ENCODE measurements at places on chromosomes 7 and 10. TPM values are rescaled to one million over a fixed set of nuclear protein-coding genes. Genes with fewer than 3 reads are reported as not detected.

The METTL27 gene
- total RNA-seq = 3.5 TPM

DNA sequence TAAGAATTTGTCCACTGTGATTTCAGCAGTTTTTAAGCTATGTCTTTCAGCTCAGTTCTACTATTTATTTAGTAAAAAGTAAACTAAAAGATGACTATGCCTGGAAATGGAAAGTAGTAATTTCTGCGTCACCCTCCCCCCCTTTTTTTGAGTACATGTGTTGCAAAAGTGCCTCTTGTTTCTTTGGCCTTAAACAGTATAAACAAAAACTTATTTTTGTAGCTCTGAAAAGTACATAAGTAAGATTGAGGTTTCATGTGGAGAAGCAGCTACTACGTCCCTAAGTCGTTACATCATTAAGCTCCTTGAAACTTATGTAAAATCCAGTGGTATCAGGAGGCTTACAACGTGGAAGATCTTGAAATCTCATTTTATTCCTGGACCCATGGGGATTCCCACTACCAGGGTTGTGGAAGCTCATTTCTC, 46.3 kb upstream of the HBP1 start:
- peak; percentile 29 for DNase-seq

The CDC14C gene
- 0.11 TPM for total RNA-seq

DNA sequence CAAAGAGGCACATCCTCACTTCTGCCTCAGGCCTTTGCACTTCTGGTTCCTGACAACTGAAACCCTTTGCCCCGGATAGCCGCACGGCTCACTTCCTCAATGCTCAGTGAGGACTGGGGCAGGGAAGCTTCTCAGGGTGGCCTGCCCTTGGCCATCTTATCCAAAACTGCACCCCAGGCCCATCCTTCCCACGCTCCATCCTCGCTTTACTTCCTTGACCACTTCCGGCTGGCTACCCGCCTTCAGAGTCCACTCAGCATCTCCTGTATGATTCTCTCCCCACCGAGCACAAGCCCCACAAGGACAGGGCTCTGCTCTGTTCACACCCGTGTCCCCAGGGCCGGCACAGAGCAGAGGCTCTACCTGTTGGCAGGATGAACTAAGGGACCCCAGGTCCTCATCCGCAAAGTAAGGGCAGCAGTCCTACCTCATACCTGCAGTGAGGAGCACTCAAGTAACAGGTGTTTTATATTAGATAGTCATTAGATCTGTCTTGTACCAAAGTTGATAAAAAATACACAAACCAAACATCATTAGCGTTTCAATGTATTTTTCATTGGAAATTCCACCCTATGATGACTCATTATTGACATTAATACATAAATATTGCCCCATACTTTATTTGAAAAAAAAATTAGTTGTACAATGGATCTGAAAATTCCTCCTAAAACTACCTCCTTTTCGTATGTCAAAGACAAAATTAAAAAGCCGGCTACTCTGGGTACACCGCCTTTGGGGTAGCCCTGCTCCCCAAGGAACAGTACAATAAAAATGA, 35.0 kb downstream of the GNA12 start:
- no peak for DNase-seq

GRCh38 chr7:74405191-74405898, 48.4 kb upstream of the GTF2IRD1 start:
- DNase-seq = peak; percentile 33

The CH25H gene
- total RNA-seq = 34.9 TPM

DNA sequence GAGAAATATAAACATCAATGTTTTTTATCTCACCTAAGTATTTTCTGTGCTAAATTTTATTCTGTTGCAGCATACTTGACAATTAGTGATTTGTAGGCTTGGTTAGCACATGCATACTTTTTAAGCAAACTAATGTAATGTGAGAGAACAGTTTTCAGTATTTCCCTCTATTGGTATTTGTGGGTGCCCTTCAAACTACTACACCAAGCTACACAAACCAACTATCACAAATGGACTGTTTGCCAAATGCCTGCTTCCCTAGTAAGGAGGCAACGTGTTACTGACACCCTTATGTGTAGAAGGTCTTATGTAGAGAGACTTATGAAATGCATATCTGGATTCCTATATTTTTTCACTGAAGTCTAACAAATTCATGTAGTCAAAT, 98.4 kb upstream of the FZD1 start:
- DNase-seq = peak; percentile 44

GRCh38 chr10:14758994-14759664, 15.6 kb downstream of the FAM107B start:
- DNase-seq = no peak

The ANAPC16 gene
- 61.1 TPM for total RNA-seq

- DNase-seq = peak; percentile 52
These were observed 132.9 kb downstream of the MBL2 start for GRCh38 chr10:52639652-52640051.

DNA sequence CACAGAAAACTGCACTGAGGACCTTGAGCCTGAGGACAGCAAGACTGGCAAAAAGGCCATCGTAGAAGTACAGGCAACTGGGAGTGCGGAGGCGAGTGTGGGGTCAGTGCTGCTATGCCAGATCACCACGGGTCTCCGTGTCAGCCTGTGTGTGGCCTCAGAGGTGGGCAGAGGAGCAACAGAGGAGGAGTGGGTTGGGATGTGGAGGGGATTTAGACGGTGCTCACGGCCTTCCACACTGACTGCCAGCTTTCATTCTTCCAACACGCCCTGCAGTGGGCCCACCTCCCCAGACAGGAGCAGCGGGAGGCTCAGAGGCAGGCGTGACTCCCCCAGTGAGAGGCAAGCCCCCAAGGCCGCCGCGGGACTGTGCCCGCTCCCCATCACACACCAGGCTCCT, 17.0 kb upstream of the ZMIZ1 start:
- no peak for DNase-seq

GRCh38 chr10:2754943-2755342, 312.4 kb upstream of the PFKP start:
- no peak for DNase-seq

DNA sequence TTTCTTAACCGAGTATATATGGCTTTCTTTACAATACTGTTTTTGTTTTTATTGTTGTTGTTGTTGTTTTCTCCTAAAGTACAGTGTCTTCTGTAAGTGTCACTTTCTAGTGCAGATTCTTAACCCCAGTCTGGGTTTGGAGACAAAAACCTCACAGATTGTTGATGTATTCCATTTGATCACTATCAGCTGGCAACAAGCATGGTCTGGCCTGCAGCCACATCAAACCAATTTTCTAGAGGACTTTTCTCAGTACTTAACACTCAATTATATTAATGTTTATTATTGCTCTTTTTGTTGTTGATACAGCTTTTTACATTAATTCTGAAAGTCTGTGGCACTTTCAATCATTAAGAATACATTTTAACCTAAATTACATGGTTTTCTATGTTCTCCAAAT, 17.1 kb downstream of the LRRN3 start:
- no peak for DNase-seq

The GBX1 gene
- not detected for total RNA-seq

DNA sequence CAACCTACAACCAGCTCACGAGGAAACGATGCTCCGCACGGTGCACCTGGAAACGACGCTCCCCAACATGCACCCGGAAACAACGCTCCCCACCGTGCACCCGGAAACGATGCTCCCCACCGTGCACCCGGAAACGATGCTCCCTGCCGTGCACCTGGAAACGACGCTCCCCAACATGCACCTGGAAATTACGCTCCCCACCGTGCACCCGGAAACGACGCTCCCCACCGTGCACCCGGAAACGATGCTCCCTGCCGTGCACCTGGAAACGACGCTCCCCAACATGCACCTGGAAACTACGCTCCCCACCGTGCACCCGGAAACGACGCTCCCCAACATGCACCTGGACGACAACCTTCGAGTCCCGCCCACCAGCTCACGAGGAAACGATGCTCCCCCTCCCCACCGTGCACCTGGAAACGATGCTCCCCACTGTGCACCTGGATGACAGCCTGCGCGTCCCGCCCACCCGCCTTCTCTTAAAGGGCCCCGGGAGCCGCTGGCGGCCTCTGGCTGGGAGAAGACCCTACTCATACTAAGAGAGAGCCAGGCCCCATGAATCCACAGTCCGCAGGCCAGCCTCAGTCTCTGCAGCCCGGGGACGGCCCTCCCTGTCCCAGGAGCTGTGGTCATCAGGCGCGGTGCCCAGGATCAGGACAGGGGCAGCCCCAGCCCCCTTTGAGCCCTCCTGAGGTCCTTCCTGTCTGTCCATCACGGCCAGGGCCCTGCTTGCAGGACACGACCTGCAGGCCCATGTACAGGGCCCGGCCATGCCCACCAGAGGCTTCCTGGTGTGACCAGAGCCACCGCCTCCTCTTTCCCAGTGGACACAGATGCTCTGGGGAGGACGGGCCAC, 98.3 kb downstream of the PDGFA start:
- no peak for DNase-seq

All from GM23248 (cell line).